ENCODE measurements at places on chromosomes 7 and 10.

DNA sequence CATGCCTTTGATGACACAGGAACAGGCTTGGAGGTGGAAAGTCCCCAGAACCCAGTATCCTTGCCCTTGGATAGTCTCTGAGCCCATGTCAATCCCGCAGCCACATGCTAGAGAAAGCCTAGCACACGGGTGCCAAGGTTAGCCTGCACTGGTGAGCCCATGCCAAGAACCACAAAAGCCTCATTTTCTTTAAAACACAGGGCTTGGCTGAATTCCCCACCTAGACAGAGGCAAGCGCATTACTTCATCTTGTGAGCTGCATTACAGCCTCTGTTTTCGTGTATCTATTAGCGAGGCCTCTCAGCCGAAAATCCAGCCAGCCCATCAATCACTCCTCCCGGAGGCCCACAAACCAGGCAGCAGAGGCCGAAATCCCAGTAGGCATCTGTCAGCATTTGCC lies 314.9 kb upstream of the AUTS2 start:
- no peak for DNase-seq

DNA sequence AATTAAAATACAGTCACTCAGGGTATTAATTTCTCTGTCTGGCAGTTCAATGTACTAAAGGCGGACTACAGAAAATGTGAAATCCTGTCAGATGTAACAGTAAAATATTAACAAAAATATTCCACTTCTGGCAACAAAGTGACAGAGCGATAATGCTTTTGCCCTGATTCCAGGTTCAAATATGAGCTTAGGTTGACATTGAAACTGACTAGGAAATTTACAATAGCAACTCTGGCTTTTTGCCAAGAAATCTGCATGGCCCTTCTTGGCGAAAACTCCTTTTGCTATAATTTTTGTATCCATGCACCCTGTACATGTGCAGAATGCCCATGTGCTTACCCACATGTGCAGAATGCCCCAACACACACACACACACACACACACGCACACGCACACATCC lies 552.2 kb downstream of the MDFIC start:
- DNase-seq: no peak

GRCh38 chr7:2186166-2186565 lies 46.6 kb downstream of the MAD1L1 start:
- no peak for DNase-seq

DNA sequence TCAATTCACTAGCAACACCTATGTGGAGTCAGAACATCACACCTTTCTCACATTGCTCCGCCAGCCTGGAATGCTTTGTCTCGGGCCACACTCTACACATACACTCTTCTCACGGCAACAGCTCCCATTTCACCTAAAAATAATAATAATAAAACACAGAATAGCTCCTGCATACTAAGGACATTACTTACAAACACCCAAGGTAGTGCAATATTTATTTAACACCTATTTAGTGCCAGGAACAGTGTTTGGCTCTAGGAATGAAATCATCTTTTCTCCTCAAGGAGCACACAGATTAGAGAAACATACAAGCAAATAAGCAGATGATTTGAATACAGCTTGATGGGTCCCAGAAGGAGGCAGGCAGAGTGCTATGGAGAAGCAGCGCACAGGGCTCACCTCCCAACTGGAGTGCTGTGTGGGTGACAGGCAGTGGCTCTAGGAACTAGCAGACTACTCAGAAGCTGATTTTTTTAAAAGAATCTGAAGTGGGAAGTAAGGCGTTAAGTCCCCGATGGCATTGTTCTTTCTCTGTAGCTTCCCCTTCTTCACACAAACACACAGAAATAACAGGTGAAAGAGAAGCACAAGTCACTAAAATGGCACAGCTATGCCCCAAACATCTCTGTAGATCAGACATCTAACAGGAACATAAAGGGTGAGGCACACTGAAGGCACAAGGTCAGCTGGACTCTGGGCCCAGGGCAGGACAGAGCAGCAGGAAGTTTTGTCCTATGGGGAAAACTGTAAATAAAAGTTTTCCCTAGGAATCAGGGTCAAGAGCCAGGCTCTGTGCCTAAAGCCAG lies 16.7 kb downstream of the USP6NL start:
- no peak for DNase-seq

GRCh38 chr7:130943336-130943901 lies 209.4 kb upstream of the KLF14 start:
- DNase-seq: no peak

GRCh38 chr10:86234541-86235270 lies 131.9 kb downstream of the GRID1 start:
- no peak for DNase-seq

- DNase-seq: no peak
Observed at GRCh38 chr10:27911539-27911938, 87.3 kb downstream of the ODAD2 start.

DNA sequence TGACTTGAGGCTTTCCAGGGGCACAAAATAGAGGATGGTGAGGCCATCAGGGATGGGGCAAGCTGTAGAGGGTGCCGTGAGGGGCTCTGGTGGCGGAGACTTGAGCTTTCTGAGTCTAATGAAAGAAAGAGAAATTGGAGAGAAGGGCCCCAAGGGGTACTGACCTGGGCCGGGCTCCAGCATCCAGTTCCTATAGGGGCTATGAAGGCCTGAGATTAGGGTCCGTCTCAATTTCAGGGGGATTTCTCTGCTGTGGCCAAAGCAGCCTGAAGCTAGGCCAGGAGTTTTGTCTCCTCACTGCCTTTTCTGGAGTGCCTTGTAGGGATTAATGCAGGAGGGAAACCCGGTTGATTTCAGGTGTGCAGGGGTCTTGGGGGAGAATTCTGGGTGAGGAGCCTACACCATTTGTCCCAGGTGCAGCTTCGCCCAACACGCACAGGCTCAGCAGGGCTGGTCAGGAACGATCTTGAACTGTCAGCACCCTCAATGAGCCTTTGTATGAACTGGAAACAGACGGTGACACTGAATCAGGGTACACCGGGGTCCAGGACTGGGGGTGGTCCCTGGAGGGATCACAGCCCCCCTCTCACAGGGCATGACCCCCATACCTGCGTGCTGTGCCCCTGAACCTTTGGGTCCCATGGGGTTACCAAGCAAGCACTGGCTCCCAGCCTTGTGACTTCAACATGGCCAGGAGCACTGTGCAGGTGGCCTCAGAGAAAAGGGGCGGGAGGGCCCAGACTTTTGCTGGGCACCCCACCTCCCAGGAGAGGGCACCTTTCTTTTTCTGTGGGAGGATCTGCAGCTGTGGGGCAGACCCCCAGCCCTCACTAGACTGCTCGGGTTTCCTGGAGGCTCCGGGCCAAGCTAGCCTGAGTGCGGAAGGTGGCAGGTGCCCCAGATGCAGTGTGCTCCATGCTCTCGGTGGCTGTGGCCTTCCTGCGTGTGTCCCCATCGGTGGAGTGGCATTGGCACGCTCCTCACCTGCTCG lies 122.9 kb upstream of the RET start:
- DNase-seq: no peak

DNA sequence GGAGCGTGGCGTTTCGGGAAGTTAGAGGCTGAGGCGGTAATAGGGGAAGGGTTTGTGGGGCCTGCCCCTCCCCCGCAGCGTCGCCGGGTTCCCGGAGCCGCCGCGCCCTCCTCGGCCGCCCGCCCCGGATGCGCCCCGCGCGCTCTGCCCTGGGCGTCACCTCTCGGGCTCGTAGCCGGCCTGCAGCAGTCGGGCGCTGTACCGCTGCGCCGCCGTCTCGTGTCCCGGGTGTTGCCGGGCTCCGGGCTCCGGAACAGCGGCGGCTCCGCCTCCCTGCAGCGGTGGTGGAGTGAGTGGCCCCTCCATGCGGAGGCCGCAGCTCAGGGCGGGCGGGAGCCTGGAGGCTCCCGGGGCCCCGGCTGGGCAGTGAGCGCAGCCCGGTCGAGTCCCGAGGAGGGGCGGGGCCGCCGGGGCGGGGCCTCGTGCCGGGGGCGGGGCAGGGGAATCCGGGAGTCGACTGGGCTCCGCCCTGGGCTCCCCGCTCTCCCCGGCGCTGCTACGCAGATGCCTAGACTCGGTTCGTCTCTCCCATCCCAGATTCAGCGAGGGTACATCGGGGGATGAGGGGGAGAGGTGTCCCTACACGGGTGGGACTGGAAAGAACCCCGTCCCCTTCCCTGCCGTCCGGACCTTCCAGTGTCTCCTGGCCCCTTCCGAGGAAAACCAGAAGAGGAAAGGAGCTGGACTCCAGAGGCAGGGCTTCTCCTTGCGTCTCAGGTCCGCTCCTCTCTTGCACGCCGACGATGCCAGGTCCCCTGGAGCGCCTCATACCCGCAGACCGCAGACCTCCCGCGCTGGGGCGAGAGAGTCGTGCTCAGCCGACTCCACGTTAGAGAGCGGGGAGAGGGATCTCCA lies at the start of gene IMPDH1:
Gene IMPDH1, minus strand, starts transcription at position 387 of the 855 bp plus-strand sequence. Its CDS starts 81 bp downstream, at position 306.
- peak; percentile 92 for DNase-seq

GRCh38 chr10:86775056-86775869 lies 18.8 kb downstream of the BMPR1A start:
- no peak for DNase-seq

GRCh38 chr7:22210355-22210754 lies 146.6 kb downstream of the RAPGEF5 start:
- DNase-seq: no peak

DNA sequence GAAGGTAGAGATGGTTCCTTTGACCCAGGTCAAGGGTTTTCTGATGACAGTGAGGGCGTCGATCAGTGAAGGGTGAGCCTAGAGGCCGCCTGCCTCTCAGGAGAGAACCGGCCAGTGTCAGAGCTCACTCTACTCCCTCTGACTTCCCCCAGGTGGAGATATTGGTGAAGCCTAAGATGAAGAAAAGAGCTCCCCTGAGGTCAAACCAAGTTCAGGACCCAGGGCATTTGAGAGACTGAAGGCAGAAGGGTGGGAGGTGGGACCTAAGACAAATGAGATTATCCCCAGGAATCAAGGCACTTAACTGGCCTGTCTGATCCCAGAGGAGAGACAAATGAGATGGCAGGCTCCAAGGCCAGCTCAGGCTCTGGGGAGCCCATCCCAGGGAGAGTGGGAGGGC lies 104.7 kb downstream of the CDH23 start:
- DNase-seq: no peak

- DNase-seq: no peak
Observed at GRCh38 chr7:43484678-43485395, 98.1 kb upstream of the STK17A start.

DNA sequence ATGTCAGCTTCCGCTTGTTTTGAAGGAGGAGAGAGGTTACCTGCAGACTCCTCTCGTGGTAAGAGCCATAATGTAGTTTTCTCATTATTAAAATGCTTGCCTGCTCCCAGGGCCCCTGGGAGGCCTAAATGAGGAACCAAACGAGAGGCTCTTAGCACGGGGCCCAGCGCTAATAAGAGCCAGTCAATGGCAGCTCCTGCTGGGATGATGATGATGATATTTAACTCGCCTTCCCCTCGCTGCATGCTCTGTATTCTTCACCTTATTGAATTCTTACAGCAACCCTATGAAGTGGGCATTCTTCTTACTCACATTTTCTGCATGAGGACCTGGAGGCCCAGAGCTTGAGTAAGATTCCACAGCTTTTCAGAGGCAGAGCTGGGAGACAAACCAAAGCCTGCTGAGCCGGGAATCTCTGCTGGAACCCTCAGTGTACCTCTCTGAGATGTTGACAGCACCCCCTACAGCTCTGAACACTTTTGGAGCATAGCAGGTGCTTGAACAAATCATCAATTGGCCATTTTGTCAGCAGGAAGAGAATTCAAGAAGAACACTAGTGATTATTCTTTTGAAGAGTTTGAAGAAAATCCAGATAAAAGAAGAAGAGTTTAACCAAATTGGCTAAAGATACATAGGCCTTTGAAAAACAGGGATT lies 93.1 kb upstream of the HABP2 start:
- no peak for DNase-seq

- DNase-seq: no peak
Observed at GRCh38 chr10:70600512-70601395, 1.8 kb downstream of the PRF1 start.

DNA sequence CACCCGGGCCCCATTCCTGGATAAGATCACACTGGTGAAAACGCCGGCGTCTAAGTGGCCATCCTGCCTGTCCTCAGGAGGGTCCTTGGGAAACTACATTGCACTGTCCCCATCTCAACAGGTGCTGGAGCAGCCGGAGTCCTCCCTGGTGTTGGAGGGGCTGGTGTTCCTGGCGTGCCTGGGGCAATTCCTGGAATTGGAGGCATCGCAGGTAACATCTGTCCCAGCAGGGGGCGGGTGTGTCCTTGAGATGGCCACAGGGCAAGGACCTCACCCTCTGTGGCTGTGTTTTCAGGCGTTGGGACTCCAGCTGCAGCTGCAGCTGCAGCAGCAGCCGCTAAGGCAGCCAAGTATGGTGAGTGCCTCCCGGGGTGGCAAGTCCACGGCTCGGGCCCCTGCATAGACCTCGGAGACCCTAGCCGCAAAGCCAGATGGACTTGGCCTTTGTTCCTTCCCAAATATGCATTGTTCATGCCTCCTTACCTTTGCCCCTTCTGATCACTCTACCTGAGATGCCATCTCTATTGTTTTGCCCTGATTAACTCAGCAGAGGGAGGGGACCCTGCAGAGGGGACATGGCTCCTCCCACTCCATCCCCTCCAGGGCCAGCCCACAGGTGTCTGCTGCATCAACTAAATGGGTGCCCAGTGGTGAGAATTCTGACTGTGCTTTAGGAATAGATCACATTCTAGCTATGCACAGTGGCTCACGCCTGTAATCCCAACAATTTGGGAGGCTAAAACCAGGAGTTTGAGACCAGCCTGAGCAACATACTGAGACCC lies 23.8 kb downstream of the ELN start:
- no peak for DNase-seq

DNA sequence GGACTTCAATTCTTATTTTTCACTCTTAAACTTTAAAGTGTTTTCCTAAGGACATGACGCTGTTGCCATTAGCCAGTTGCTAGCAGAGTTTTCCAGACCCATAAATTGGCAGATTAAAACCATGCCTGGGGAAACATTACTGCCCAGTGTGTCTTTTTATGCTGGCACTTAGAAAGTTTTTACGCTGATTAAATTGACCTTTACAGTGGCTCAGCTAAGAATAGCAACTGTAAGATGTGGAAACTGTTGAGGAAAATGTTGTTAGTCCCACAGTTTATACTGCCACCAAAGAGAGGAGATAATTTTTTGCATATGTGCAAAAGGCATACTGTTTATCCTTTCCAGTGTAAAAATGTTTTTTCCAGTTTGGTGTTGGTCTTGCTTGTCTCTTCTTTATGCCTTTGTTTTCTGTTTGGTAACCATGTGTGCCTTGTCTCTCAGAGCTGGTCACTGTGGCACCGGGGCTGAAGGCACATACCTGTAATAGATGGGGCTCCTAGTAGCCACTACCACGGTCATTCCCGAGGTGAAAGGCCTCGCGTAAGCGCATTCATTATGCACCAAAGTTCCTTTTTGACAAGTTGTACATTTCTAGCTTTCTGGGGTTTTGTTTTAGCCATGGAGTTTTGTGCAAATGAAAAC lies 45.3 kb downstream of the CYP17A1 start:
- DNase-seq: no peak

- DNase-seq: peak; percentile 84
Observed at GRCh38 chr7:87219545-87220025, at the start of gene TMEM243. Gene TMEM243, minus strand, starts transcription at chr7:87219732. Its CDS starts 229 bp downstream, at chr7:87219503.

GRCh38 chr10:88385601-88386203 lies 197.4 kb downstream of the RNLS start:
- peak; percentile 23 for DNase-seq

GRCh38 chr10:24998044-24998443 lies 17.9 kb downstream of the ENKUR start:
- no peak for DNase-seq

GRCh38 chr10:113937756-113938155 lies 83.3 kb downstream of the NHLRC2 start:
- DNase-seq: no peak

- DNase-seq: no peak
Observed at GRCh38 chr7:127770885-127771284, 118.9 kb downstream of the SND1 start.
